Common myeloid progenitor, CD34-positive (primary cell): ENCODE measurements at places on chromosomes 2 and 18.

GRCh38 chr2:209976698-209977385 lies 25.6 kb upstream of the RPE start:
- DNase-seq = no peak

DNA sequence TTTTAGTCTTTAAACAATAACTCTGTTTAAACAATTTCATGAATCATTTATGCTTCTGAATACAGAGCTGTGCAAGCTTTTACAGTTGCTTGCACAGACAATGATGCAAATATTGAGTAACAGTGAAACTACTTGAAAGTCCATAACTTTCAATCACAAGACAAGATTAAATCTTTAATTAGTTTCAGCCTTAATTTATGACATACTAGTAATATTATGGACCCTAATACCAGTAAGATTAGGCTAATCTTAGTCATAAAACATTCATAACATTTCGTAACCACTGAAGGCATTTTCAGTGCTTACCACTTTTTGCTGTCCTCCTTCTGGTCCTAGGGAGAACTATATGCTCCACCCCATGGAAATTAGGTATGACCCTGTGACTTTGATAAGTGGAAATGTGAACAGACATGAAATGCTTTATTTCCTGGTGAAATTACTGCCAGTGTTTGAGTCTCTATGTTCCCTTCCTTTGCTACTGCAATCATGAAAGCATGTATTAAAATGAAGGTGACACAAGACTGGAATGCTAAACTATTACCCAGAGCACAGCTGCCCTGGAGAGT lies 1.8 kb upstream of the COBLL1 start:
- DNase-seq = no peak

GRCh38 chr2:123101434-123101833 lies 923.7 kb upstream of the CNTNAP5 start:
- no peak for DNase-seq

DNA sequence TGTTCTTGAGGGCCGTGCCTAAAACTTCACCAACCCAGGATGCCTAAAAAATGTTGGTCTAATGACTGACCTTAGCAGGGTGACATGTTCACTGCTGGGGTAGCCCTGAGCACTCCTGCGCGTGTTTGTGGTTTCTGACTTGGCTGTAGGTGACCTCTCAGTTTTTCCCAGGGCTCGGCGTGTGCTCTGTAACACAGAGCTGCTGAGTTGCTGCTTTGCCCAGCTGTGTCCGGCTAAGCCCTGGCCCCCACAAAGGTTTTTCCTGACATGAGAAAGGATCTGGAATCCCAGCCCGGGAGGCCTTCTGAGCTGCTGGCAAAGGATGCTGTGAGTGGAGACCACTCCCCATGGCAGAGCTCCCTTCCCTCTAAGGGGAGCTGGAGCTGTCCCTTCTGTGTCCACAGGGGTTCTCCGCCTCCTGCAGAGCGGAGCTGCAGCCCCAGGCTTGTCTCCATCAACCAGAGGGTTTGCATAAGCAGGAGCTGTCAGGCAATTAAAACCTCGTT lies 52.7 kb downstream of the CRIM1 start:
- DNase-seq = no peak

- no peak for DNase-seq
Observed at GRCh38 chr2:128301501-128301966, 17.1 kb downstream of the HS6ST1 start.

DNA sequence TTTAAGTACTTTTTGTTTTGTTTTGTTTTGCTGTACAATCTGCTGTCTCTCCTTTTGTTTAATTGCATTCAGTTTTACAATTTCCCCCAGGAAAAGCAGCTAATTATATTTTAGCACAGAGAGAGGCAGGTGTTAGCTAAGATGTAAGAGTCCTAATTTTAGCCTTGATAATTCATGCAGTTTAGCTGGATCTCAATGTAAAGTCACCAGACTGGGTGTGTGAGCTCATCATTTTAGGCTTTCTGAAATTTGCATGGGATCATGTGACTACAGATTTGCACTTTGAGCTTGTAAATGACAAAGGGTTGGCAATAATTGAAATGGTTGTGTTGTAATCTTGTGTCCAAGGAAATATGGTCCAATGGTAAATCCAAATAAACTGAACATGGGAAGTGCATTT lies 68.5 kb downstream of the ETAA1 start:
- no peak for DNase-seq

DNA sequence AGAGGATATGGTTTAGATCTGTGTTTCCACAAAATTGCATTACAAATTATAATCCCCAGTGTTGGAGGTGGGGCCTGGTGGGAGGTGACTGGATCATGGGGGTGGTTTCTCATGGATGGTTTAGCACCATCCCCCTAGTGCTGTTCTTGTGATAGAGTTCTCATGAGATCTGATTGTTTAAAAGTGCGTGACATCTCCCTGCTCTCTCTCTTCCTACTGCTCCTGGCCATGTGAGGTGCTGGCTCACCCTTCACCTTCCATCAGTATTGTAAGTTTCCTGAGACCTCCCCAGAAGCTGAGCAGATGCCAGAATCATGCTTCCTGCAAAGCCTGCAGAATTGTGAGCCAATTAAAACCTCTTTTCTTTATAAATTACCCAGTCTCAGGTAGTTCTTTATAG lies 33.1 kb downstream of the LHCGR start:
- no peak for DNase-seq

GRCh38 chr2:67522148-67522547 lies 125.0 kb downstream of the ETAA1 start:
- DNase-seq = no peak

DNA sequence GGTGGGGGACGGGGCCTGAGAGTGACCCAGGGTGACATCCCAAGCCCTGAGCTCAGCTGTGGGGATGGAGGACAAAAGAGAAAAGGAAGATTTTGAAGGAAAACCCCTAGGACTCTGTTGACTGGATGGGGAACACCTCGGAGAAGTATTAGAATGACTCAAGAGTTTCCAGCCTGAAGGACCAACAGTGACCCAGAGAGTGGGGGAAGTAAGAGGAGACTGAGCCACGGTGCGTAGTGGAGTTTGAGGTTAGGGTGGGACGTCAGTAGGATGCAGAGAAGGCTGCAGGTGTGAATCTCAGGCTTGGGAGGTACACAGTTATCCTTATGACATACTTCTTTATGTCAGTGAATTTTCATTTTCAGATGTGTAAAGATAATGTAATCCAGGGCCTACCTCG lies 119.5 kb downstream of the NCK2 start:
- no peak for DNase-seq

DNA sequence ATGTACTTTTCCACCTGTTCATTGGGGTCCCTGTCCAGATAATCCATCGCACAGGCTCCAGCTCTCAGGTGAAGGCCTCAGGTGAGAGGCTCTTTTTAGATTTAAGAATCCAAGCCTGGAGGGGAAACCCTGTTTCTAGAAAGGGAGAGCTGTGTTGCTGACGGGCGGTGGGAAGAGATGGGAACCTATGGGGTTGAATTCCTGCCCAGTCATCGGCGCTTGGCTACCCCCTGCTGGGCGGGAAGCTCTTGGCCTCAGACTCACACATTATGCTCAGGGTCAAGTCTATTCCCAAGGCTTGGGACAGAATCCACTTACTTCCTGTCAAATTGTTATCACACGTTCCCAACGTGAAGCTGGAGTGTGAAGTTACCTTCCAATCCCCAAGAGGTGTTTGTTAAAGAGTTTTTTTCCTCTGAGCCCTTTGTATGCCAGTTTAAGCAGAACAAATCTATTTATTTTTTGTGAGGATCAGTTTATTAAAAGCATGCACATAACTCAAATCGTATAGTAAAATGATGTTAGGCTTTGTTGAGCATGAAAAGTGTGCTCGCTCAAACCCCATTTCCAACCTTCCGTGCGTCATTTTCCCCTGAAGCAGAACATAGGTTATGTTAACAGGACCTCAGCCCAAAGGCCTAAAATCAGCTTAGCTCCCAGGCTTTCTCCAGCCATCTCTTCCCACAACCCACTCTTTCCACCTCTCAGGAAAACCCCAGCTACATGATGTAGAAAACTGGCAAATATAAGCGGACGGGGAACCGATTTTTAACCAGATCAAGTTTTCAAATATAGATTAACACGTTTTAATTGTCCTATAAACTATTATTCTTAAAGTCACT lies 181.7 kb upstream of the ETAA1 start:
- DNase-seq = peak; percentile 57

DNA sequence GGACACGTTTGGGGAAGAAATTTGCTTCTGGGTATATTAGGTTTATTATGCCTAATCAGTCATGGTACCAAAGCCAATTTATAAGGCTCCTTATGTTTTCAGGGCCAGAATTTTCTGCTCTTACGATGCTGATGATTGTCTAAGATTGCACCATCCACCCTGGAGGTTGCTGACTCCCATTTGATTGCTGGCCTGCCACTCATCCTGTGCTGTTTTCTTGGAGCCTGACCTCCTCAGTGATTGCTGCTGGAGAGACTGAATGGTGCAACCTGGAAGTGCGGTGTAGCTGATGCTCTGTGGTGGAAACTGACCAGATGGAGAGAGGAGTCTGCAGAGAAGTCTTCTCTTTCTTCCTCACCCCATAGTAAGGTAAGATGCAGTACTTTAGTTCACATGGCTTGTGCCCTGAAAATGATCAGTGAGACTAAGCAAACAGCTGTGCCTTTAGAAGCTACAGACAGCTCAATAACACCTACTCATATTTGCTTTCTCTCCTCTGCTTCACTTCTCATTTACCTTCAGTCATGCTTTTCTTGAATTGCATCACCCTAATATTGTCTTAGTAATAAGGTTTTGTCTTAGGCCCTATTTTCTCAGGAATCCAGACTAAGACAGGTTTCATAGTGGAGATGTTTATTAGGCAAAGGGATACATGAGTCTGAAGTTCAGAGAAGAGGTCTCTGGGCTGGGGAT lies 17.4 kb downstream of the ZNF24 start:
- DNase-seq = no peak

DNA sequence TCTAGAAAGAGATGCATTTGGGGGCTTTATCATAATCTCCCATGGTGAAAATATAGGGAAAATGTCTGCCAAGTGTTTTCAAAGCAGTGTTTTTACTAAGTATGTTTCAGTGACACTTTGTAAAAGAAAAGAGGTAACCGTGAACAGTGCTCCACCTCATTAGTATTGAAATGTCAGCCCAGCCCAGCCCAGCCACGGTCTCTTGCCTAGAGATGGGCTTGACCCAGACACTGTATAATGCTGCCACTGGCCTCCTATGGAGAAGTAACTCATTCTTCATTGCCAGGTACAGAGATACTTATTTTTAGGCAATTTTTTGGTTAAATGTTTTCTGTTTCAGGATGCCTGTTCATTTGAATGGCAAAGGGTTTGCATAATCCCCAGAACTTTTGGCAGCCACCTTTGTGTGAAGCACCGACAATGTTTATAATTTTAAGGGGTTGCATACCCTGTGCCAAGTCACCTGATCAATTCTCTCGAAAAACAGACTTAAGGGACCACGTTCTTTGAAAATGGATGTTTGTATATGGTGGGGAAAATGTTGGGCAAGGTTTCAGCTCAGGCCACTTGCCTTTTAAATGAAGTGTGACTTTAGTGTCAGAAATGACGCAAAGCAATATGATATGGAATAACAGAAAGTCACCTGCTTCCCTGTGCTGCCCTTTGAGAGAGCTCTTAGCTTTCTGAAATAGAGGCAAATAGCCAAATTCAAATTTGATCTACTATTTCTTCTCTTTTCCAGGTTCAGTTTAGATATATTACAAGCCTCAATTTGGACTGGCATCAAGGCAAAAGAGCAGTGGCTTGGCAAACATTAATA lies 314.5 kb upstream of the RGPD4 start:
- DNase-seq = no peak

GRCh38 chr2:1557467-1557820 lies 144.2 kb downstream of the TPO start:
- no peak for DNase-seq

GRCh38 chr2:55224761-55225261 lies 7.3 kb downstream of the CLHC1 start:
- DNase-seq = no peak

GRCh38 chr18:9380621-9381395 lies 46.2 kb downstream of the TWSG1 start:
- DNase-seq = no peak

- DNase-seq = peak; percentile 80
Observed at GRCh38 chr18:51074605-51075004, 44.6 kb downstream of the SMAD4 start.

- DNase-seq = no peak
Observed at GRCh38 chr2:69805887-69806286, 23.6 kb upstream of the GMCL1 start.

DNA sequence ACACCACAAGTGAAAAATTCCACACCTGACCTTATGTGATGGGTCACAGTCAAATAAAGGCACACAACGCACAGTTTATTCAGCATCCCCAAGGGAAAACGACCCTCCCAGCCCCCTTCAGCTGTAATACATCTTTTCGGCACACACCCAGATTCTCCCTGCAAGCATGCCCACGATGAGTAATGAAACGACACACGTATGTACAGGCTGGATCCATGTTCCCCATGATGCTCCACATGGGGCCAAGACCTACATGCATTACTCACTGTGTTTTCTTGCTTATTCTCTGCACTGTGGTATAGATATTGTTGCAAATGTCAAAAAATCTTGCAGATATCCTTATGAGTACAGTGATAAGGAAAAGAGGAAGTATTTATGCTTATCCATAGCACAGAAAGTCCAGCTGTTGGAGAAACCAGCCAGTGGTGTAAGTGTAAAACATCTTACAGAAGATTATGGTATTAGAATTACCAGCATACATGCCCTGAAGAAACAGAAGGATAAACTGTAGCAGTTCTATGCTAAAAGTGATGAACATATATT lies 32.5 kb upstream of the SGPP2 start:
- peak; percentile 85 for DNase-seq

DNA sequence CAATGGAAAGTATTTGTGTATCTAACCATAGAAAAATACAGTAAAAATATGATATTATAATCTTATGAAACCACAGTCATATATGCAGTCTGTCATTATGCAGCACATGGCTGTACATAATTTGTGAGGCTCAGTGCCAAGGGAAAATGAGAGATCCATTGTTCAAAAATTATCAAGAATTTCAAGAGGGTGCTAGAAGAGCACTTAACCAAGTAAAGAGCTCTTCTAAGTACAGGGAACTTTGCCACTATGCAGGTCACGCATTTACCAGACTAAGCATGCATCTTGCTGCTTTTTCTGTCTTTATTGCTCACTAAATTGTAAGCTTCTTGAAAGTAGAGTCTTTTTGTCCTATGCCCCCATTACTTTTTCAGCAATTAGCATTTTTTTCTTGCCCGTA lies 438.0 kb downstream of the LRP1B start:
- no peak for DNase-seq

GRCh38 chr2:50727636-50728339 lies 304.1 kb downstream of the NRXN1 start:
- no peak for DNase-seq

- DNase-seq = no peak
Observed at GRCh38 chr18:5941890-5942289, 46.6 kb upstream of the TMEM200C start.

DNA sequence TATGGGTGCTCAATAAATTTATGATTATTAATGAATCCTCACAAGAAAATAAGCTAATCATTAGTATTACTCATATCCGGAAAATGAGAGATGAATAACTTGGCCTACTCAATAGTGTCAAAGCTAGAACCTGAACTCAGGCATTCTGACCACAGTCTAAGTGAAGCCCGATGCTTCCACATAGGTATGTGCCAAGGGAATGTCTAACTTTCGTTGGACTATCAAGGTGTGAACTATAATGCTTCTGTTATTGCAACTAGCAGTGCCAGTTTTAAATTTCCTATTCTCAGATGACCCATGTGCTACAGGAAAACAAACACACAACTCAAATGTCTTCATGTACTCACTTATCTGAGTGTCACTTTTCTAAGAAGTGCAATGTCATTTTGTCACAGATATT lies 1.8 kb downstream of the BARD1 start:
- DNase-seq = no peak
